ENCODE measurements at places on chromosomes 5 and 9.

DNA sequence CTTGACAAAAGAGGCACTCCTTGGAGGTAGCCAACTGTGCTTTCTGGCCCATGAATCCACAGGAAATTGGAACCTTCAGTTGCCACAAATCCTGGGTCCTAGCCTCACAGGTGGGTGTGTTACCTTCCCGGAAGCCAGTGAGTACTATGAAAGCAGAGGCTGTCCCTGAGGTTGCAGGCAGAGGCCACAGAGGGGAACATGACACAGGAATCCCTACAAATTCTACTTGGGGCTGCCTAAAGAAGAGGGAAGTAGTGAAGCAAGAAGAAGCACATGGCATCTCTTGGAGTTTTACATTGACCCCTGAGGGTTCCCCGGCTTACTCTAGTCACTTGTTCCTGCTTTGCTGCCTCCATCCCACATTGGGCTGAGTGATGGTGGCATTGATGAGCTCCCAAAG is 2.6 kb downstream of the SLC22A5 start:
- ATAC-seq: no peak

DNA sequence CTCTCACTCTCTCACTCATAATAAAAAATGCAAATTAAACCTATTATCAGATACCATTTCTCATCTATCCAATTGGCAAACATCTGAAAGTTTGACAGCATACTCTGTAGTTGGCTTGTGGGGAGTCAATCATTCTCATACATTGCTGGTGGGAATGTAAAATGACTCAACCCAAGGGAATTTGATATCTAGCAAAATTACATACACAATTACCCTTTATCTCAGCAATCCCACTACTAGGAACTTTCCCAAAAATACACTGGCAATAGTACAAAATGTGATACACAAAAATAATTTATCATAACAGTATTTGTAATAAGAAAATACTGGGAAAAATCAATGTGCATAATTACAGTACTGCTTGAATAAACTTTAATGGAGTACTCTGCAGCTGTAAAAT is 731.3 kb downstream of the DTWD2 start:
- ATAC-seq: no peak

- ATAC-seq: no peak
Observed at GRCh38 chr5:74177961-74178360, 462.6 kb downstream of the ENC1 start.

GRCh38 chr5:33343676-33344327 is 97.0 kb upstream of the TARS1 start:
- no peak for ATAC-seq

DNA sequence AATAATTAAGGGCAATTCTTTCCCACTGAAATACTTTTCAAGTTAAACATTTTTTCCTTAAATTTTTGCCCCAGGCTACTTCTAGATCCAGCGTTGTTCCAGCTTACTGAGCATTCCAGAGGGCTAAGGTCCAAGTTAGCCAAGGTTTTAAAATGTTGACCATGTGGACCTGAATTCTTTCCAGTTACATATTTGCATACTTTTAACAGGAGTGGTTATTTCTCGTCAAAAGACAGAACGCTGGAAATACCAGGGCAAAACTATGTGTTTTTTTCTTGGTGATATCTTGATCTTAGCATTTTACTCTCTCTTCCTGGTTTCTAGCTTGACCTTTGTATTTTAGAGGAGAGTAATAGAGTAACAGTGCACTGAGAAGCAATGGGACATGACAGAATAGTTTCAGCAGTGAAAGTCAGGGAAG is 32.8 kb downstream of the TMC1 start:
- ATAC-seq: no peak

DNA sequence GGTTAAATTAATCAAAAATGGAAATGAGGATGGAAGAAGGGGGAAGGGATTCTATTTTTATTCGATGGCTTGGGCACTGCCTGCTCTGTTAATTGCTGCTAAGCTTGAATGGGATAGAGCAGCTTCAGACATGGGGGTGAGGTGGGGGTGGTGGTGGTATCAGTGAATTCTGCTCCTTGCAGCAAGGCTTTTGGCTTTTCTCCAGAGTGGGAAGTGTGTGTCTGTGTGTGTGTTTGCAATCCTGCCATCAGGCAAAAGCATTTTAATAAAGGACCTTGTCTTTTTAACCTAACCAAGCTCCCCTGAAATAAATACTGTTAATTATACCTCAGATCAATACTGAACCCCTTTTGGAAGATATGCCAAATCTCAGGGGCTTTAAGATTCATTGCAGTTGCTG is 110.9 kb upstream of the GPR151 start:
- no peak for ATAC-seq

DNA sequence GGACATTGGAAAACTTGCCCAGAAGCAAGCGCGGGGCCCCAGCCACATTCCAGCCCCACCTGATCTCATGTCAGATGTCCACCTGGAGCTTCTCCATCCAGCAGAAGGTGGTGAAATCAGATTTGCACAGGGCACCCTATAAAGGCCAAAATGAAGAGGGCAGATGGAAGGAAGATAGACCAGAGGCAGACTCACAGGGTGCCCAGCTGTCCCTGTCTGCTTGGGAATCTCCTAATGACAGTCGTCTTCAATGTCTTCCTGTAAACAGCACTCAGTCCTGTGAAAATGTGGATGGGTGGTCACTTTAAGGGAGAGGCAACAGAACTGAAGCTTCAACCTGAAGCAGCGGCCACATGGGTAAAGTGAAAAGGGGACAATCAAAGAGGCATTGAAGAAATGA is 607.5 kb downstream of the IRX1 start:
- no peak for ATAC-seq

DNA sequence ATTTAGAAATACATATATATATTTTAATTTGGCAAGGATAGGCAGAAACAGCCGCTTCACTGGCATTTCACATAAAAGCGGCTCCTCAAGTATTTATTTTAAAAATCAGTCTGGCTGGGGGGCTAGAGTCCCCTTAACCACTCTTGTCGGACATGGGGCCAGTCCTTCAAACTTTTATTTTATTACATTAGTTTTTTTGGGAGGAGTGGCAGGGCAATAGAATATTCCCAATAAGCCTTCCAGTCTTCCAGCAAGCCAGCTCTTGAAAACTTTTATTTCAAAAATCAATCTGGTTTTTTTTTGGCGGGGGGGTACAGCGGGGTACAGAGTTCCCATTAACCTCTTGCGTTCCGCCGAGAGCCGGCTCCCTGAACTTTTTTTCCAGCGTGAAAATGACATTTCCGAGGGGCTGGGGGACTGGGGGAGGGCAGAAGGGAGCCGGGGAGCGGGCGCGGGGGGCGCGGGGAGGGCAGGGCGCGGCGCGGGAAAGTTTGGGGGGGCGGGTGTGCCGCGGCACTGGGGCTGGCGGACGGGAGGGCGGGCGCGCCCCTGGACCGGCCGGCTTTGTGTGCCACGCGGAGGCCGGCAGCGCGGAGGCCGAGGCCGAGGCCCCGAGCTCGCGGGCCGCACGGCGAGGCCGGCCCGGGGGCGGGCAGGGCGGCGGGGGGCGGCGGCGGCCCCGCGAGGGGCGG is 504 bp upstream of the ZNF618 start:
- peak; percentile 9 for ATAC-seq

GRCh38 chr5:137921931-137922330 is 32.7 kb downstream of the PKD2L2 start:
- ATAC-seq: no peak

- no peak for ATAC-seq
Observed at GRCh38 chr5:179816401-179816795, 4.3 kb upstream of the SQSTM1 start.

DNA sequence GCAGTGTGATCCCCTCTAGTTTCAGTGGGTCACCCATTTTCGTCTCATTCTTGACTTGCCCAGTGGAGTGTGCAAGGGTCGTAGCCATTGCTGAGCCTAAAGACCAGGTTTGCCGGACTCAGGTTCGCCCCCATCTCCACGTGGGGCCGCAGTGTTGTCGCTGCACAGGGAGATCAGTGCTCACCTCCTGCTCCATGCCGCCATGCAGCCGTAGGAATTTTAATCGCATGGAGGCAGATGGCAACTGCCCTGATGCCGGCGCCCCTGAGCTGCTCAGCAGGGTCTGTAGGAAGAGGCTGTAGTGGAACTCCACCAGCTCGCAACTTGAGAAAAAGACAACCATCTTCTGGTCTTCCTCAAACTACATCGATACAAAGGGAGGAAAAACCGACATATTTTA is 24.1 kb downstream of the DDX31 start:
- no peak for ATAC-seq

DNA sequence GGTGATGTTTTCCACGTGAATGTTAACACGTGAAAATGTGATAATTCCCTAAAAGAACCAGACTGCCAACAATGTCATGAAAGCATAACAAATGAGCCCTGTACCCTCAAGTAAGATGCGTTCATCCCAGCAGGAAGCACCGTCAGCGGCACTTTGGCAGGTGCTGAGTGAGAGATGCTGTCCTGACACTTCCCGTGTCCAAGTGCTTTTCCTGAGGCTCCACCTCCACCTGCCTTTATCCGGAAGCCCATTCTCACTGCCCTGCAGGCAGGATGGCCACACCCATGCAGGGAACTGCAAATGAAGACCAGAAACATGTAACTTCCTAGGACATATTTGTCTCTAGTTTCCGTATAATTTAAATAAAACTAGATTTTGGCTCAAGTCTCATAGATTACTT is 238.0 kb upstream of the IRX2 start:
- no peak for ATAC-seq

DNA sequence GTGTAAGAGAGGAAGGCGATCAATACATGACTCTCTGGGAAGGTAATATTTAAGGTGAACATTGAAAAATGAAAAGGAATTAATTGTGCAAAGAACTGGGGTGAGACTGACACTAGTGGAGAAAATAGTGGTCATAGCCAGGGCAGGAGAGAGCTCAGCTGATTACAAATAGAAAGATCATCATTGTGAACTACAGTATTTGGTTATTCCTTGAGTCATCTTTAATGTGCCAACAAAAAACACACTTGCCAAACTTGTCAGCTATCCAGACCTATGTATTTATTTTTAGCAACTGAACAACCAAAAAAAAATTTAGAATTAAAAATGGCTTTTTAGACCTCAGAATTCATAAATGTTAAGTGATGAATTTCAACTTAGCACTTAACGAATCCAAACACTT is 749.8 kb upstream of the CDH9 start:
- no peak for ATAC-seq

Data from activated T-helper 17 cell treated with anti-CD3 and anti-CD28 coated beads, Interleukin-2, amount 50 U/mL, for 72 hours (primary cell).